ENCODE measurements at places on chromosomes 5 and 9.

DNA sequence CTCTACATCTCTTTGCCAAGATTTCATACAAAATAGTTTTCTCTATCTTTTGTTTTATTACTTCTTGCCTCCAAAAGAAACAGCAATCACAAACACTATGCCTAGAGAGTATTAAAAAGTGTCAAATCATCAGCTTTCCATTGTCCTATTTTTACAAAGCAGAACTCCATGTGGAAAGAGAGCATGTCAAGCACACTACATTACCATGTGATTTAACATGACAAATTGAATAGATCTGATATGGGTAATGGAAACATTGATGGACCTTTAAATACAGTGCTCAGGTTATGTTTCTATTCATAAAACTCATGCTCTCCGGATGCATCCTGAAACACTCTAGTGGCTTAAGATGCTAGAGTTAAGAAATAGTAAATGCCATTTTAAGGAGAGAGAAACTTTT lies 791.4 kb upstream of the CTNND2 start:
- no peak for DNase-seq

DNA sequence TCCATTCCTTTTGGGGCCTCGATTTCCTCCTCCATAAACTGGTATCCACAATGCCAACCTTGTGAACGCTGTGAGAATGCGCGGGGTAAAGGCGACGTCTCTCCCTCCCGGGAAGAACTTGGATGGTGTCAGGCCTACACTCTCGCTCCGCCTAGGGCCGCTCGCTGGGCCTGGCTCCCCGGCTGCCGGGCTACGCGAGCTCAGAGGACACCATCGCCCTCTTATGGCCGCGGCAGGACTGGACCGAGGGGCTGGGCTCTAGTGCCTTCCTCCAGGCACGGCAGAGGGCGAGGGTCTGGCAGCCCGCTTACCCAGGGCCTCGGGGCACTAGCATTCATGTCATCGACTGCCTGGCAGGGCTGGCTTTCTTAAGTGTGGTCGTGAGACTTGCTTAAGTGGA lies 1.3 kb upstream of the EXOSC2 start:
- no peak for DNase-seq

GRCh38 chr5:25694801-25695200 lies 1050.0 kb upstream of the CDH10 start:
- DNase-seq: no peak

DNA sequence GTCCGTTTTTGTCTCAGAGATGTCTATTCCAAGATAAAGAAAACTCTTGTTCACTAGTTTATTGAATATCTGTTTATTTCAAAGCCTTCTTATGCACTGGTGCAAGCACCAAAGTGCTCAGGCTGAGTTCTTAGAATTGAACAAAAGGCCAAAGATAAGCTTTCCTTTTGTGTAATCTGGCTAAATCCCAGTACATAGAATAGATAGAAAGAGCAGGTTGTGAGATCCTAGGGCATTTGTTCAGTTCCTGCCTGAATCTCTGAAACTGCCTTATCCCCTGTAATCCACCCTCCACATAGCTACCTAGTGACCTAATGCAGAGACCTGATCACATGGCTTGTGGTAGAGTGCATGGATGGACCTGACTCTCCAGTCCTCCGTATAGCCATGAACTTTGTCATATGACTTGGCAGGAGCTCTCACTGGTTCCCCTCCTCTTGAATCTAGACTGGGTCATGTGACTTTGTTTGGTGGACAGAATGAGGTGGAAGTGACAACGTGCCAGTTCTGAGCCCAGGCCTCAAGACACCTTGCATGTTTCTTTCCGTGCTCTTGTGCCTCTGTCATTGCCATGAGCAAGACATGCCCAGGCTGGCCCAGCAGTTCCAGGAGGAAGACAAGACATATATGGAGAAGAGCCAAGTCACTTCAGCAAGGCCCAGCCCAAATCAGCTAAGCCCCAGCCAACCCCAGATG lies 139.3 kb upstream of the SHB start:
- DNase-seq: no peak

- DNase-seq: no peak
Measured at GRCh38 chr9:95215336-95215898, 102.1 kb downstream of the FANCC start.
